Astrocyte of the cerebellum (primary cell): ENCODE measurements at places on chromosomes 3 and 15.
A peak's percentile ranks its signal among the peaks of the same experiment; 100 is the strongest.

- DNase-seq = no peak
These were observed 1.0 kb downstream of the C3orf80 start for GRCh38 chr3:160226026-160226907.

- no peak for DNase-seq
These were observed 243.3 kb downstream of the FAM43A start for GRCh38 chr3:194928831-194929577.

GRCh38 chr15:51117270-51117669 lies 22.6 kb upstream of the TNFAIP8L3 start:
- DNase-seq = no peak

DNA sequence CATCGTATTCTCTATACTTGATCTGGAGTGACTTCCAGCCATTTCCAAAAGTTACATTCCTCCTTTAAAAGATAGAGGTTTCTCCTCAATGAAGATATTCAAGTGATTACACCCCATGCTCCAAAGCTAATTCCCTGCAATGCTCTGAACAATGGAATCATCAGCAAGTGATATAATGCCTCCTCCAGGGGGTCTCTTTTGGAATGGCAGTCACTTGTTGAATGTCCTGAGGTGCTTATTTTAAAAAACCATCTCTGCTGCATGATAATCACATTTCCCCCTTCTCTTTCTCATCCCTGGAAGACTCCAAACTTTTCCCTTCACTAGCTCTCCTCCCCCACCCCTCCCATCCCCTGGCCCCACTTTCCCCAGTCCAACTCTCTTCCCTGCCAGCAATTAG lies 2.6 kb downstream of the LHFPL4 start:
- no peak for DNase-seq

- DNase-seq = no peak
These were observed 19.6 kb upstream of the OR5K4 start for GRCh38 chr3:98333989-98334606.

DNA sequence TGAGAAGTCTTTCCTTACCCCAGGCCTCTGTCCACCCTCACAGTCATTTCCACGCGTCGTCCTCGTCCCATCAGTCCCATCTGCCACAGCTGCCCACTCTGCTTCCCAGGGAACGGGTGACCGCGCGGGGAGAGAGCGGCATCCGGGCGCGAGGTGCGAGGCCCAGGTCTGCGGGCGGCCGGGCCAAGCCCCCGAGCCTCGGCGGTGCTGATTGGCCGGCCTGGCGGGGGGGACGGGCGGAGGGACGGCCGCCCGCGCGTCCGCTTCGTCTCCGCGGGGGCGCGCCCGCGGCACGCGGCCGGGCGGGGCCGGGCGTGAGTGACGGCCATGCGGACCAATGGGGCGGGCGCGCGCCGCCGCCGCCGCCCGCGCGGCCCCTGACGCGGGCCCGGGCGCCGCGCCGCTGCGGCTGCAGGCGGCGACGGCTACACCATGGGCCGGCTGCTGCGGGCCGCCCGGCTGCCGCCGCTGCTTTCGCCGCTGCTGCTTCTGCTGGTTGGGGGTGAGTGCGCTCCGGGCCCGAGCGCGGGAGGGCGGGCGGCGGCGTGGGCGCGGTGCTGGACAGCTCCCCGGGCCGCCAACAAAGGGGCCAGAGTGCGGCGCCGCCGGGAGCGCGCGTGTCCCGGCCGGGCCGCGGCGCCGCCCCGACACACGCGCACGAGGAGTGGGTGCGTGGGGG lies at the start of gene PODXL2:
TSS of gene PODXL2 (plus strand) at position 398 of the 679 bp plus-strand sequence. CDS start at position 433, 35 bp downstream.
- no peak for DNase-seq

DNA sequence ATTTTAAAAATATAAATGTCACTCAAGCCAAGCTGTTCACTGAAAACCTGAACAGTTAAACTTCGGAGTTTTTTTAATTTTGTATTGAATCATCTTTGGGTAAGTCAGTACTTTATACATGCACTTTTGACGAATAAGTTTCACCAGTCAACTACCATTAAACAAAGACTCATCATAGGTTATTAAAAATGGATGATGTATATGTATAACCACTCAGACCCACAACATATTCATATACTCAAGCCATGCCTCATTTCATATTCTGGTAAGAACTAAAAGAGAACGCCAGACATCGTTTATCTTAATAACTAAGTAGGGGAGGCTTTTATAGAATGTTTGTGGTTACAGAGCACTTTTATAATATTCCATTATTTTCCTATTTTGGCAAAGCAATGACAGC lies 18.3 kb downstream of the MSL2 start:
- DNase-seq = no peak

DNA sequence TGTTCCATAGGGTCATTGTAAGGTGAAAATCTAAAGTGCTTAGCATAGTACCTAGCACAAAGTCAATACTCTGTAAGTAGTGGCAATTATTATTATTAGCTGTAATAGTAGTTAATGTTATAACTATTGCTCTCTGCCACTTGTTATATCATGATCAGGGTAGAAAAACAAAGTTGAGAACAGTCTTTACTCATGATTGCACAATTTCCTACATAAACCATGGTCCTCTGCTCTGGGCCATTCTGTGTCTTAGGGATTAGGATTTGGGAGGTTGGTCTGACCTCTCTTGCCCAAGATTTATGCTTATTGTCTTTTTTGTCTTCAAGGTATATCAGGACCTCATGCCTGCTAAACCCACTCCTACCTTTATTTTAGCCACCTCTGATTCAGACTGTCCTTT lies 4.3 kb upstream of the LRRC58 start:
- DNase-seq = no peak

DNA sequence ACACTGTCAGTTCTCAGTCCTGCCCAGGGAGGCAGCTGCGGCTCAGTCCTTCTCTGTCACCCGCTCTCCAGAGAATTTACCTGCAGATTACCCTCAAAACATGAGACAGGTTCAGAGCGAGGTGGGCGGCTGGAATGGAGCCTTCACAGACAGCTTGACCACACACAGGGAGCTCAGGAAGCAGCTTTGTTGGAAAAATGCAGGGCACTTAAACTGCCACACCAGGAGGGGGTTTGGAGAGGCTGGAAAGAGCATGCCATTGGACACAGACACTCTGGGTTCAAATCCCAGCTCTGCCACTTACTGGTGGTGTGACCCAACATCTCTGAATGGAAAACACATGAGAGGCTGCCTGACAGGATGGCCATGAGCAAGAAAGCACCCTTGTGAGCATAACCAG lies 290.8 kb upstream of the LRRFIP2 start:
- DNase-seq = no peak

DNA sequence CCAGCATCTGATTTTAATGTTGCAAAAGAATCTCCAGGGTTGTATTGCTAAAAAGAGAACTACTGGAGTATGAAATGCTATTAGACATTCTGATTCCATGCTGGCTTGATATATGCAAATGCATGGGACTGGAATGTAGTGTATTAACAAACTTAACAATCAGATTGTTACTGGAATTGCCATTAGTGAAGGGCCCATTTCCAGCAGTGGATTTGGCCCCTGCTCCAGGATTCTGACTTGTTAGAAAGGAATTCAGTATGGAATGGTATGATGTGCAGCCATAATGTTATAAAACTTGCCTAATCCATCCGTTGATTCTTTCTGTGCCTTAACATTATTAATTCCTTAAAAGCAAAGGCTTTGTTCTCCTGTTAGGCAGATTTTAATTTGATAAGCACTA lies 7.9 kb downstream of the ARRDC4 start:
- DNase-seq = peak; percentile 94

DNA sequence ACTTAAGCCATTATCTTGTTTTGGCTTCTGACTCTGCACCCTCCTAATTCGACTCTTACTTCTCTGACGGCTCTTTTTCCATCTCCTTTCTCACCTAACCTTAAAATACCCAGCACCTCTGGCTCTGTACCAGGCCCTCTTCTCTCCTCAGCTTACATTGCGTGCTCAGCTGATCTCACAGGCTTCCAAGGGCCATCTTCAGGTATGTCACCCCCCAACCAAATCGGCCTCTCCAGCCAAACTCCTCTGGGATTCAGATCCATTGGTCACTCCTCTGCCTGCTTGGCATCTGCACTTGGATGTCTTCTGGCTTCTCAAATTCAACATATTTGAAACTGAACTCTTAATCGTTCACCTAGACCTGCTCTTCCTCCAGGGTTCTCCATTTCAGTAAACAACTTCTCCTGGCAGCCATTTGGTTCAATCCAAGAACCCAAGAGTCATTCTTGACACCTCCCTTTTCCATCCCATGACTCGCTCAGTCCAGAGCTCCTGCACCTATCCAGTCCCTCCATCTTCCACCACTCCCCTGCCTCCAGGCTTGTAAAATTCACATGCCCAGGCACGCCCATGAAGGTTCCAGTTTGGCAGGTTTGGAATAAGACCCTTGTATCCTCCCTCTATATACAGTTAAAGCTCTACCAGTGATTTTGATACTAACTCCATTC lies 35.2 kb upstream of the SLC41A3 start:
- DNase-seq = no peak

DNA sequence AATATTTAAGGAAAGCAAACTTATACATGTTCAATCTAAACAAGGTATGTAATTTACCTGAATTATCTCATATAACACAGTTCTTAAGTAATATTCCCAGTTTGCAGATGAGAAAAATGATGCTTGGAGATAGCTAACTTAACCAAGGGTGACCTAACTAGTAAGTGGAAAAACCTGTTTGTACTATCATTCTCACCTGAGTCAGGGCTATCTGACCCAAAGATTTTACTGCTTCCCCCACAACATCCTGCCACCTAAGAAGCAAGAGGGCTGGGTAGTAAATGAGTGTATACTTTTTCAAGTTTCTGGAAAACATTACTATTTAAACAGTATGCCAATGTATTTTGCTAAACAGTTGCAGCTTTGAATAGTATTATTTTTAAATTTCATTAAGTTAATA lies 10.6 kb downstream of the TP63 start:
- no peak for DNase-seq

DNA sequence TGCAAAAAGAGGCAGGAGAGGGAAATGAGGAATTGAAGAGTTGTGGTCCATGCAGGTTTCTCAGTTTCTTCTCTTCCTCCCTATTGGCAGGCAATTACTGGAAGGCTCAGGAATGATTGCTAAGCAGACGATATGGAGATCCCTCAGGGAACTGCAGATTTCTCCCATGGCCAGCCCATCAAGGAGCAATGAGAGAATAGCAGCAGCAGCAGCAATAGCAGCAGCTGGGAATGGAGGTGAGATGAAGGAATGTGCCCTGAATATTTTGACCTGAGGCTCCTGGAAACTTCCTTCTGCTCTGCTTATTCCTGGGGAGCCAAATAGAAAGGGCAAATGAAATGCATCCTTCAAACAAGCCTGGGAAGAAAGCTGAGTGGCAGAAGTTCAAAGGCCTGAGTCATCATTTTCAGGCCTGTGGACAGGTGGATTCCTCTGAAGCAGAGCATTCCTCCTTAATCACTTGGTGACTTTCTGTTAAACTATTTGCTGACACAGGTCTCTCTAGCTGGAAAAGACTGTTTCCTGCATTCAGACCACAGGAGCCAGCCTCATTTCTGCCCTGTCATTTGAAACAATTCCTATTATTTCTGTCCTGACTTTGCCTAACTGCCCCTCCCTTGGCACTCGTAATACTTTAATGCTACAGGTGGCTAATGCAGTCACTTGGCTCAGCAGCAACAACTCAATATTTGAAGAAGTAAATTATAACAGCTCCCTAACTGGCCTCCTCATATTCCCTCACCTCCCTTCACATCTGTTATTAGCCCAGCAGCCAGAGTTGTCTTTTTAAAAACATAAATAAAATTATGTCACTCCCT lies 146.9 kb upstream of the GADL1 start:
- peak; percentile 88 for DNase-seq

- DNase-seq = no peak
These were observed 89.6 kb upstream of the TSEN2 start for GRCh38 chr3:12394569-12395271.

GRCh38 chr15:41899854-41900442 lies 6.1 kb upstream of the SPTBN5 start:
- no peak for DNase-seq

GRCh38 chr3:42887084-42887483 lies 11.4 kb upstream of the CYP8B1 start:
- DNase-seq = no peak

DNA sequence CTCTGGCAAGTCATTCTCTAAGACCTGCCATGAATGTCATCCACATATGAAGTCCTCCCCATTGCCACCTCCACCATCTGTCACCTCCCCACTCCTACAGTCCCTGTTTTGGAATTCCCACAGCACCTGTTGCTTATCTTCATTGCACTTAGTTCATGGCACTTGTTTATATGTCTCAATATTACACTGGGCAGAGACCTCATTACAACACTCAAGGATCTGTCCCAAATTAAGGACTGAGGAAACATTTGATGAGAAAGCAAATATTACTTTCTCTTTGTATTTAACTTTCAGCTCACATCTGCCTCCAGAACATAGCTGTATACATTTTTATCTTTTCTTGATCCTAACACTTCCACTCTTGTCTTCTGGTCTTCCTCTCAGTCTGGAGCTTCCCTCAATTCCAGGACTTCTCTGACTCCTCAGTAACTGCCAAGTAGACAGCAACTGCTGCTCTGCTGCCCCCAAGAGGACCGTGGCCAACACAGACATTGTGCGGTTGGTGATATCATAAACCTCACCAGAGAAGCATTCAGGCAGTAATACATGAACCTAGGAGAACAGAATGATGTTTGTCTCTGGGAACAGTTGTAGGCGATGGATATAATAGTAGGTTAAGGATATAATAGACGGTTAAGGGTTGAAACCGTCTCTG lies 45.0 kb upstream of the FGF12 start:
- DNase-seq = no peak

DNA sequence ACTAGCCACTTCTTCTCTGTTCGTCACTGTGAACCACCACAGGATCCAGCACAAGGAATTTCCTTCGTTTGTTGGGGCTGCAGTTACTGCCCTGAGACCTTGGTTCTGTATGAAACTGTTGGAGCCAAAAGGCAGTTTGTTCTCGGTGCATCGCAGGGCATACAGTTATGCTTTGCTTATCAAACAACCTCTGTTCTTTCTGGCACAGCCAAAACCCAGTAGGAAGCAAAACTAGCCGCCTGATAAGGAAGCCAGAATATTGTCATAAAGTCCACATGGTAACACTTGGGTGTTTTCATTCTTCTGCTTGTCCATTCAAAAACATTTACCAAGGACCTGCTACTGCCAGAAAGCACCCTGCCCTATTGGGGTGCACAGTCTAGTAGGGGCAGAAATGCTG lies 116.1 kb downstream of the RAB11A start:
- DNase-seq = no peak
